Upper lobe of left lung (tissue), 6 donors: ENCODE measurements at places on chromosomes 5 and 9. TPM values are rescaled to one million over a fixed set of nuclear protein-coding genes. Genes with fewer than 3 reads are reported as not detected.

DNA sequence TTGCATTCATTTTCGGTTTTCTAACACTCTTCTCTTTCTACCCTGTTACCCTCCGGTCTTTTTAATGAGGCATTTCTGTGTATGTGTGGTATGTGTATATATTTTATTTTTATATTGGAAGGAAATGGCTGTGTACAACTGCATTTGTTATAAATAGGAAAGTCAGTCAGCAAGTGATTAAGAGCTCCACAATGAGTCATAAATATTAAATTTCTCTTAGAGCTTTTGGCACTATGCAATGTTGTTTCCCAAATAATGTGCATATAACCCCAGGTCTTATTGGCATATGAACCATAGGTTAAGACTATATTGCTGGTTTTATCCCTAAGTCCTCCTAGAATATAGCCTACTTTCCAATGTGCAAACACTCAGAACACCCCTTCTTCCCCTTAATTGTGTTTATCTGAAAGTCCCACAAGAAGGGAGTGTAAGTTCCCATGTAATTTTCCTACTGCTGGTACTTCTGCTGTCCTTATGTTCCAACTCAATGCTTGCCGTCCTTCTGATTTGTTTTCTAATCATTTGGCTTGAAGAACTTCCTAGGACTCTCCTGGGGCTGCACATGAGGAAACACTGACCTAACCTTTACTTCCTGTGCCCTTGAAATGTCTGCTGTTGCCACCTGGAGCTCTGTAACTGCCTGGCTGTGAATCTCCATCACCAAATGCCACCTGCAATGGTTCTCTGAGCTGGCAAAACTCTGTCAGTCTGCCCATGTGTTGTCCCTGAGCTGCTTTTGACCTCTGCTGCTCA lies 65.5 kb upstream of the PCSK5 start:
- peaks cover 4% of the 10 kb centered on the region for H3K4me1 ChIP-seq
- no peaks in the 10 kb centered on the region for H3K36me3 ChIP-seq
- H3K27me3 ChIP-seq: no peaks in the 10 kb centered on the region
- DNase-seq: no peak
- H3K27ac ChIP-seq: no peak overlapping the region

DNA sequence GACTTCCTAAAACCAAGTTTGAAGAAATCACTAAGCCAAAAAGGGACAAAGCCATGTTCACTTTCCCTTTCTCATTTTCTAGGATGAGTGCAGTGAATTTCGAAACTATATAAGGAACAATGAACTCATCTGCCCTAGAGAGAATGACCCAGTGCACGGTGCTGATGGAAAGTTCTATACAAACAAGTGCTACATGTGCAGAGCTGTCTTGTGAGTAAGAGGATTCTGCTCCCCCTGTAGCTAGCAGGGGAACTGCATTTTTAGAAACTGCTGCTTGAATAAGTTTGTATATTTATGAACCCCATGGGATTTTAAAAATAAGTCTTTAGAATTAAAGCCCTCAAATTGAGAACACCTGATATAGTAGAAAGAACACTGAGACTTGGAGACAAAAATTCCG lies 42.7 kb upstream of the SPINK14 start:
- no peaks in the 10 kb centered on the region for H3K27me3 ChIP-seq
- no peaks in the 10 kb centered on the region for H3K4me1 ChIP-seq
- no peak for DNase-seq
- H3K27ac ChIP-seq: no peak overlapping the region

DNA sequence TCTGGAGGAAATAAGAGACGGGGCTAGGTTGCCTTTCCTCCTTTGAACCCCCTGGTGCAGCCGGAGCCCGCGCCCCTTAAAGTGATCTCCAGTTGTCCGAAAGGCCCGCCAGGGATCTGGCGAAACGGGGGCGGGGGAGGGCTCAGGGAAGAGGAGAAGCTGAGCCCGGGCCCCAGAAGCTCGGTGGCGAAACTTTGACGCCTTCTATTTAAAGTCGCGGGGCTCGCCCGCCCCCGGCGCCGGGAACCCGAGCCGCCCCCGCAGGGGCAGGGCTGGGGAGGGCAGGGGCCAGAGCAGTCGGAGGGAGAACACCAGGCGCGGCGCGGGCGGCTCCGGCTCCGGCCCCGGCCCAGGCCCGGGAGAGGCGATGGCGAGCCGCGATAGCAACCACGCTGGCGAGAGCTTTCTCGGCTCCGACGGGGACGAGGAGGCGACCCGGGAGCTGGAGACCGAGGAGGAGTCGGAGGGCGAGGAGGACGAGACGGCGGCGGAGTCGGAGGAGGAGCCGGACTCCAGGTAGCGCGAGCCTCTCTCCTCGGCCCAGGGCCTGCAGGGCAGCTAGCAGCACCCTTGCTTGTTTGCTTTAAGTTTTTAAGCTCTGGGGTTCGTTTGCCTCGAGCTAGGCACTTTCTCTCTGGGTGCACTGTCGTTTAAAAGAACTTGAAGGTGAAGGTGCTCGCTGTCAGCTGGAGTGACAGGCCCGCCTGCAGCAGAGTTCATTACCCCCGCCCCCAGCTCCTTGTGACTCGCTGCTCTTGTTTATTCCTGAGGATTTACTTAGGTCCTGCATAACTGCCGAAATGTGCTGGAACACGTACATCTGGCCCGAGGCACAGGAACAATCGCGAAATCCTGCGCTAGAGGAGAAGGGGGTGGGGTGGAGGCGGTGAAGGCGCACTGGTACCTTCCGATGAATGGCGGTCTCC lies at the start of gene CMYA5:
Gene CMYA5, plus strand, starts transcription at position 296 of the 926 bp plus-strand sequence. Its CDS starts 72 bp downstream, at position 368.
- H3K27ac ChIP-seq: peak within 1 kb of the TSS; percentile 80
- peak; percentile 88 for DNase-seq
- peaks cover 5% of the 10 kb centered on the region for H3K4me1 ChIP-seq
- H3K4me3 ChIP-seq: peak within 1 kb of the TSS; percentile 13
- no peaks in the 10 kb centered on the region for H3K27me3 ChIP-seq

DNA sequence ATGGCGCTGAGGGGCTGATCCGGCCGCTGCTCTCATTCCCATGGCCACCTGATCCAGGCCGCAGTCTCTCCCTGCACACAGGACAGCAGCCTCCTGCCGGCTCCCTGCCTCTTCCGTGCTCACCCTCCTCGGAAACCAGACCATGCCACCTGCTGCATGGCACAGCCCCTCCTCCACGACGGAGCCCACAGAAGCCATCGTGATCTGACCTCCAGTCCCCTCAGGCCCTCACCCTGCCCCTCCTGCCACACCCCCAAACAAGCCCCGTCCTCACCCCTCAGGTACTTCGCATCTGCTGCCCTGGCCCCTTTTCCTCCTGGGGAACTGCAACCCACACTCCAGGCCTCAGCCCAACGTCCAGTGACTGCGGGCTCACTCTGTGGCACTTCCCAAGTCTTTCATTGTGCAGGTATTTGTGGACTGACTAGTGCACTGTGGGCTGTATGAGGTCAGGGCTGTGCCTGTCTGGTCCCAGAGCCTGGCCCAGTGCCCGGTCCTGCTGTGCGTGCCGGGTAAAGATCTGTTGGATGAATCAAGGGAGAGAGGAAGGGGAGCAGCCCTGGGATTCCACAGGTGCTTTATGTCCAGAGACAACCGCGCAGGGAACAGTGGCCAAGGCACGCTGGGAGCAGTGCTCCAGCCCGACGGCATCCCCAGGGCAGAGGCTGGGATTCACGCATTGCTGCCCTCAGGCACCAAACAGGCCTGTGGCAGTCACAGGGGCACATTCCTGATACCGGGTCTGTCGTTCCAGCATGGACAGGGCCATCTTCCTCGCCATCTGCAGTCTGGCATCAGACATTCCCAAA lies 86.1 kb downstream of the ADAMTS2 start:
- H3K27me3 ChIP-seq: no peaks in the 10 kb centered on the region
- H3K27ac ChIP-seq: peak overlapping the region; percentile 42
- DNase-seq: peak; percentile 20
- no peaks in the 10 kb centered on the region for H3K4me1 ChIP-seq

DNA sequence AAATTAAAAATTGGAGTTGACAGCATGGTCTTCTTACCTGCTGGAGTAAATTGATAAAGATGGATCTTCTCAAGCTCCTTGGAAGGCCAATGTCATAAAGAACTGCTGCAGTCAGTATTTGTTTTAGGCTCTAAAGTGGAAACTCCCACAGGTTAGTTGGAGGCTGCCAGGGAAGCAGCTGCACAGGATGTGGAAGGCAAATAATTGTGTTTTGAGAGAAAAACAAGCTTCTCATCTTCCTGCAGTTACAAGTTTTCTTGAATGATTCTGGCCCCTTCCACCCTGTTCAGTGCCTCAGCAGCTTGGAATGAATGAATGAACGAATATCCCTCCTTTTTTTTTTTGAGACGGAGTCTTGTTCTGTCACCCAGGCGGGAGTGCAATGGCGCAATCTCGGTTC lies 13.9 kb downstream of the MROH2B start:
- H3K27me3 ChIP-seq: no peaks in the 10 kb centered on the region
- H3K4me3 ChIP-seq: no peak overlapping the region
- H3K27ac ChIP-seq: no peak overlapping the region

DNA sequence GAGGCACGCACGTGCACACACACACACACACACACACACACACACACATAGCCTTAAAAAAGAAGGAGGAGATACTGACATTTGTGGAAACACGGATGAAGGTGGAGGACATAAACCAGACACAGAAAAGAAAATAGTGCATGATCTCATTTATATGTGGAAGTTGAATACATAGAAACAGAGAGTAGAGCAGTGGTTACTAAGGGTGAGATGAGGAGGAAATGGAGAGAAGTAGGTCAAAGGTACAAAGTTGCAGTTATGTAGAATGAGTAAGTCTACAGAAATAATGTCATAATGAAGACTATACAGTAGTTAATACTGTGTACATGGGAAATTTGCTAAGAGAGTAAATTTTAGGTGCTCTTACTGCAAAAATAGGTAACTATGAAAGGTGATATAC lies 412.2 kb upstream of the CDH9 start:
- H3K27ac ChIP-seq: no peak overlapping the region
- no peaks in the 10 kb centered on the region for H3K4me1 ChIP-seq
- no peak overlapping the region for H3K4me3 ChIP-seq
- no peaks in the 10 kb centered on the region for H3K27me3 ChIP-seq
- no peak for DNase-seq
- no peaks in the 10 kb centered on the region for H3K36me3 ChIP-seq

Gene TAS2R1
- total RNA-seq: not detected

DNA sequence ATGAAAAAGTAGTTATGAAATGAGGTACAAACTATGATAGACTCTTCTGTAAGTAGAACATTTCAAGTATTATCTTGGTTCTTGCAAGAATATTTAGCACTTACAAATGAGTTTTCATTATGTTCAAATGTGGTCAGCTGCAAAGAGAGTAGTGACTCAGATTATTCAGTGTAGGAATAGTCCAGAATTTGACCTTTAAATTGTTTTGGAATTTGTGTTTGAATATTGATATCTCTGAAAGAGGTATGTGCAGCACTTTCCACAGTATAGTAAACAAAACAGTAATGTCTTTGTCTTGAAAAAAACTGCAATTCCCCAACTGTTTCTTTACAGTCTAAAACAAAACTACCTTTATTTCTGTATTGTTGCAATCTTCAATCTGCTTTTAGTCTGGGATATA lies 56.1 kb downstream of the WDR70 start:
- H3K36me3 ChIP-seq: peaks cover 5% of the 10 kb centered on the region
- H3K27ac ChIP-seq: no peak overlapping the region

Gene C9orf43
- 0.30 TPM for total RNA-seq

DNA sequence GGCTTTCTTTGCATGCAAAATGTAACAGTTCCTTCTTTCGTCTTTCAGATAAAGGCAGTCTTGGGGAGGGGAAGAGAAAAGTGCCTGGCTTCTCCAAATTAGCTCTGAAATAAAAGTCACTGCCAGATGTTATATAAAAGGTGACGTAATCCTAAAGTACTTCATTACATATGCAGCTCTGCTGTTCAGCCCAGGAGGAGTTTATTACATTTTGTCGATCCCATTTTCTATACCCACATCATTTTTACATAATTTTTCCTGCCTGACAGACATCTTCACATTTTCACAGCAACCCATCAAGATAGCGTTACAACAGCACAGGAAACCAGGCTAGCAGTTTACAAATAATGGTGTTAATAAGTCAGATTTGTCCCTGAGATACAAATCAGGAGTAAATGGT lies 86.7 kb upstream of the SLC30A5 start:
- H3K36me3 ChIP-seq: no peaks in the 10 kb centered on the region
- no peaks in the 10 kb centered on the region for H3K4me1 ChIP-seq
- H3K27me3 ChIP-seq: no peaks in the 10 kb centered on the region

Gene SEC61B
- total RNA-seq: 126 TPM

DNA sequence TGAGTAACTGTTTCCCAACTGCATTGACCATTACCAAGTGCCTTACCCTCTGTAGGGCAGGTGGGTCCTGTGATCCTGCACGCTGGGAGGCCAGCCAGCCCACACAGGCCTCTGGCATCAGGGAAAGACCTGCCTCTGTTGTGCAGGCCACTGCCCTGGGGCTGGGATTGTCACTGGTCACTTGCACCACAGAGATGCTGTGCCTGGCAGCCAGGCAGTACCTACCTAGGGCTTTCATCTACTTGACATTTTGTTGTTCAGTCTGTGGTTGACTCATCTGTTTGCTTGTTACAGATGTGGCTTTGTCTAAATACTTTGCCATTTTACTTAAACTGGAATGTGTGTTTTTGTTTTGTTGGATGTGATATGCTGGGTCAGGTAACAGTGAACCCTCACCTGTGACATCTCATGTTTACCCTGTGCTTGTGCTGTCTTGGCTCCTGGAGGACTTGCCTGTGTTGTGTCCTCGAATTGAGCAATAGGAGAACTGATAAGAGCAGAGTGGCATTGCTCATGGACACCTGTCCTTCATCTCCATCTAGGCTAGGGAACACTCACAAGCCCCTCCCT lies 32.8 kb downstream of the SECISBP2 start:
- H3K36me3 ChIP-seq: peaks cover 93% of the 10 kb centered on the region
- H3K4me3 ChIP-seq: no peak overlapping the region
- no peak overlapping the region for H3K27ac ChIP-seq
- H3K27me3 ChIP-seq: no peaks in the 10 kb centered on the region
- peaks cover 20% of the 10 kb centered on the region for H3K4me1 ChIP-seq

DNA sequence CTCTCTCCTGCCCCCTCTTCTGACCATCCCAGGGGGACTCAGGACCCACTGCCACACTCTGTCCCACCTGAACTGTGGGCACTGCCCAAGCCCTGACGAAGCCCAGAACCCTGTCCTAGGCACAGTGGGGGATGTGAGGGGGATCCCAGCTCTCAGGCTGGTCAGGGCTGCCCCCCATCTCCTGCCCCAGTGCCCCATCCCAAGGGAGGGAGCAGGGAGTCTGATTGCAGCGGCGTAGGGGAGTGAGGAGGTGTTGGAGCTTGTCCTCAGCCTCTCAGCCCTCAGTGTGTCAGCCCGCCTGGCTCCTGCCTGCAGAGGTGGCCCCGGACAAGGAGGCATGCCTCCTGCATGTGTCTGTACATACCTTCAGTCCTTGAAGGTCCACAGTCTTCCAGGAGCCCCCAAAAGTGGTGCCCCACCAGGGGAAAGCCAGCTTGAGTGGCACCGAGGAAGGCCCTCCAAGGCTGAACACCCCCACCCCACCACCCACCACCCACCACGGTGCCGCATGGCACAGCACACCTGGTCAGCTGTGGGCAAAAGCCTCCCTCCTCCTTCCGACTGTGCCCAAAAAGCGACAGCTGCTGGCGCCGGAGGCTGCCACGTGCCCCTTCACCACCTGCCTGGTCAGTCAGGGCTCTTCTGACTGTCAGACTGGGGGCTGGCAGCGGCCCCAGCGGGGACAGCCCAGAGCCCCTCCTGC lies 930 bp downstream of the SARDH start:
- peaks cover 15% of the 10 kb centered on the region for H3K4me1 ChIP-seq
- H3K4me3 ChIP-seq: no peak overlapping the region
- no peak for DNase-seq

Gene ADAMTS12
- total RNA-seq: 16.8 TPM

GRCh38 chr9:35728041-35728971 lies 3.7 kb downstream of the TLN1 start:
- H3K36me3 ChIP-seq: peaks cover 31% of the 10 kb centered on the region
- H3K4me1 ChIP-seq: peaks cover 56% of the 10 kb centered on the region
- peak overlapping the region; percentile 99 for H3K27ac ChIP-seq
- no peak for DNase-seq
- H3K27me3 ChIP-seq: no peaks in the 10 kb centered on the region
